ENCODE measurements at places on chromosomes 5 and 9.

- DNase-seq: no peak
Observed at GRCh38 chr9:108776920-108777639, 78.7 kb downstream of the ACTL7B start.

GRCh38 chr5:68012429-68012828, 203.1 kb upstream of the PIK3R1 start:
- DNase-seq: no peak

- no peak for DNase-seq
Observed at GRCh38 chr9:128633601-128634000, 23.0 kb downstream of the DYNC2I2 start.

GRCh38 chr5:10760096-10760920, 726 bp downstream of the DAP start:
- peak; percentile 44 for DNase-seq

- DNase-seq: no peak
Observed at GRCh38 chr5:44345871-44346270, 43.3 kb downstream of the FGF10 start.

- DNase-seq: no peak
Observed at GRCh38 chr5:92729088-92729487, 851.9 kb downstream of the NR2F1-AS1 start.

GRCh38 chr5:157214861-157215513, 34.3 kb downstream of the ITK start:
- DNase-seq: peak; percentile 50

DNA sequence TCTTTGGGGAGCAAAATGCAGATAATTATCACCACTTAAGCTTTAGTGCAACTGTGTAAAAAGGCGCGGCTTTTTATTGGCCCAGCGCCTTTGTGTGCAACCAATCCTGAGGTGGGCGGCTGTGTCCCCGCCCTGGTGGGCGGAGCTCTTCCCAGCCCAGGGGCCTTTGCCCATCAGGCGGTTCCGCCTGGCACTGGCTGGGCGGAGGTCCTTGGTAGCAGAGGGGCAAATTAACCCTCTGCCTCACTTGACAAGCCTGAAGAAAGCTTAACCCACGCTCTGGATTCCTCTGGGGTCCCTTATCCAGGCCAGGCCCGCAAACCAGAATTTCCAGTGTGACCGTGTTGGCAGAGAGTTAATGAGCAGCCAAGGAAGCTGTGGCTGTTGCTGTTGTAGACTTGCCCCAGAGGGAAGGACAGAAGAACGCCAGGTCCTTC, 12.8 kb upstream of the NIPAL4 start:
- no peak for DNase-seq

DNA sequence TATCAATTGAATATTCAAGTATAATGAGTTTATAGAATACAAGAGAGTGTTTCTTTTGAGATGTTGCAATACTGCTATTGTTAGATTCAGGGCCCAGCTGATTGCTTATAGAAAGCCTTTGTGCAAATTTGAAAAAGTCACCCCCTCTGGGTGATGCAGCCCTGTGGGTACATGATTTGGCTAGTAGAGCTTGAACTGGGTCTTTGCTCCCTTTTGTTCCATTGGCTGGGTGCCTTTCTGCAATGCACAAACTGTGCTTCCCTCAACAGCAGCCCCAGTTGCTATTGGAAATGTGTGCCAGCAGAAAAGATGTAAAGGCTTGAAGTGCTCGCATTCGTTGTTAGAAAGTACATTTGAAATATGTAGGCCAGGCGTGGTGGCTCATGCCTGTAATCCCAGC, 61.8 kb upstream of the CEMIP2 start:
- DNase-seq: no peak

DNA sequence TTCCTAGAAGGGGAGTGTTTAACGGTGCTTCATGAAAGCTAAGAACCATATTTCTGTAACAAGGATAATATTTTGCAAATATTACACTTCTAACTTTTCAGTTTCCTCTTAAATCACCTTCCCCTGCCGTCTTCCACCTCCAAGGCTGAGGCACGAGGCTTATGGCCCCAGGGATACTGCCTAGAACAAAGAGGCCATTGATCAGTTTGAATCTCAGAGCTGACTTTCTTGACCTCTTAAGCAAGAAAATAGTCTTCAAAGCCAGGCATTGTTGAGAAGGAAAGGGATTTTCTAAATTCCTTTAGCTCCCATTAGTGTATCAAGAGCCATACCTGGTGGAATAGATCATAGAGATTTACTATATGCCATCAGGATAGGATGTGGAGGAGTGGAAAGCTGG, 566.2 kb downstream of the BNC2 start:
- no peak for DNase-seq

GRCh38 chr9:3830291-3830690, 304.5 kb upstream of the RFX3 start:
- DNase-seq: no peak

- DNase-seq: no peak
Observed at GRCh38 chr9:130480673-130481072, 35.9 kb downstream of the ASS1 start.

DNA sequence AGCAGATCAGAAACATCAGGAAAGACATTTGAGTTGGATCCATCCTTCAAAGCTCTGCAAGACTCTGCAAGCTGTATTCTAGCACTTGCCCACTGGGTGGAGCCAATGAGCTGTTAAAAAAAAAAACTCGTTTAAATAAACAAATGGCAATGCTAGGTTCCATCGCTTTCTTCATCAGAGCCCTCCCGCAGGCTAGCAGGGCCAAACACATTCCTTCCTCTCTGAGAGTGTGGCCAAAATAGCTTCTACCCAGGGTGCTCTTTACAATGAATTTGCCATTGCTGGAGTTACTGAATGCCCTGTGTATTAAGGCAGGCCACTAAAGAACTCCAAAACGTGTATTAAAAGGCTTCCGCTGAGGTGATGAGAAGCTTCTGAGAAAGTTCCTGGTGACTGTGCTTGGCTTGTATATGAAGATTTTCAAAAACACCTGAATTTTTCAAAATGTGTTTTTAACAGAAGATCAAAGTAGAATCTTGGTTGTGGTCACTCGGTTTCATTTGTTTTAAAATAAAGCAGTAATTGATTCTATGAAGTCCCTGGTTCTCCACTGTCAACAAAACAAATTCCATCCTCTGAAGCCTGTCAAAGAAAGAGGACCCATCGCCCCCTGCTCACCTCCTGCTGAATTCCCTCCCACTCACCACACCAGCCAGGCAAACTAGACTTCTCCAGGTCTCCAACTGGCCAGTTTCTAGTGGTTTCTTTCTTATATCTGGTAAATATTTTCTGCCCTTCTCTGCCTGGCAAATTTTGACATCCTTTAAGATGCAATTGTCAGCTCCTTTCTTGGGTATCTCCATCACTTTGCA, 36.5 kb upstream of the EQTN start:
- peak; percentile 84 for DNase-seq

DNA sequence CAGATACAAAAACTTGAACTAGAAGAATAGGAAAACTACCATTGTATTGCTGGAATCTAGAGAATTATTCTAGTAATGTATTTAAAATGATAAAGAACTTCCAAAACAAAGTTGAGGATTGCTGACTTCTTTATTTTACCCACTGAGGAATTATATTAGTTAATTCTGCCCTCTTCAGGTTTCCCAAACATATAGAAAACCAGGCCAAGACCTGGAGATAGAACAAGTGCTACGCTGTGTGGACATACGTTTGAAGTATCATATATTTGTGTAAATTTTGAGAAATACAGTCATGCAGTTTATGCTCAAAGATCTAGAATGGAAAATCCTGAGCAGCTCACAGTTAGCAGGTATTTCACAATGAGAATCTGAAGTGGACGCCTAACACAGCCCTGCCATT, 162.3 kb upstream of the CYLC2 start:
- DNase-seq: no peak

- DNase-seq: no peak
Observed at GRCh38 chr9:127754099-127755060, 19.3 kb upstream of the TOR2A start.

DNA sequence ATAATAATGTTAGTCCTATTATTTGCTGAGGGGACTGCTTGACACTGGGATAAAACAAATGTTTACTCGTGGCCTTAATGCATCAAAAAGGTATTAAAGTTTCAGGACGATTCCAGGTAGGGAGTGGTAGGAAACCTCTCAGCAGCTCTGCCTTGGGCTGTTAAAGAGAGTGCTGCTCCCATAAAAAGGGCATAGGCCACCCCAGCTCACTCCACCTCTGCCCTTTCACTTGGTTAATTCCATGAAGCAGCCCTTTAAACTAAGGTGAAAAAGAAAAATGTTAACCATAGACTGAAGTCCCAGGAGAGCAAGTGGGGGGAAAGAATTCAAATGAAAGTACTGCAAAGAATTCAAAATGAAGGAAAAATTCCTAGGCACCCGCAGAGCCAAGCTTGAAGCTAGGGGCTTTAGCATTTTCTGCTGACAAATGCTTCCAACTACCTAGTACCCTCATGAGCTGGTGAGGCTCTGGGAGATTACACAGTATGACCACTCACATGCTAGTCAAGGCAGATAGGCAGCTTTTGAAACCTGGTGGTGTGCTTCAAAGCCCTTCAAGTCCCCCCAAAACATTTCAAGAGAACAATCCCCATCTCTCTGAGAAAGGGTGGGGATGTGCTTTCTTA, 8.5 kb downstream of the KLF9 start:
- DNase-seq: no peak

All from B cell (primary cell).